ENCODE measurements at places on chromosomes 12 and 14.
A peak's percentile ranks its signal among the peaks of the same experiment; 100 is the strongest.

DNA sequence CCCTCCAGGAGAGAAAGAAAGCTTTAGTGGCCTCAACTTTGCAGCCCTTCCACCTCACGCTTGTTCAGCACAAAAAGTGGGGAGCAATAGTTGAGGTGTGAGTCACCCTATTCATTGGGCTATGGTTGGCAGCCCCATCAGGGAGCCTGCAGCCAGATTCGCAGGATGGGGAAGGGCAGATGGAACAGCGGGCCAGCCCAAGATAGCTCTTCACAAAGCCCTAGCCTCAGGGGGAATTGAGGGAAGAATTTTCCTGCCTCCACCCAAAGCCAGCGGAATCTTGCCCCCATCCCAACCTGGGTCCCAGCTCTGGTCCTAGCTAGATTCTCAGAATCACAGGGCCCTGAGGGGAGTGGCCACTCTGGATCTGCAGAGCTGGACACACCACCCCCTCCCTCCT lies 3.6 kb upstream of the KRT5 start:
- peak; percentile 80 for DNase-seq

DNA sequence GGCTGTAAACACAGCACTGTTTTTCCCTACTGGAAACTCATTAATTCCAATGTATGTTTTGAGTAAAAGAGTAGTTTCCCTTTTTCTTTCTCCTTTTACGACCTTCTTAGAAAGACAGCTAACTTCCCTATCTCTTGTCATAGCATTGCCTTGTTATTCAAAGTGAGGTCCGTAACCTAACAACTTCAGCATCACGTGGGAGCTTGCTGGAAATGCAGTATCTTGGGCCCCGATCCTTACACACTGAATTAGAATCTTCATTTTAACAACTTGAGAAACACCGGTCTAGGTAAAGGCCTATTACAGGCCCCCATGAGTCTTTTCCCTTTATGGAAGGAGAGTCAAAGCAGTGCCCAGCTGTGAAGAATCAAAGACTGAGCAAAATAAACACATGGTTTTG lies 230.7 kb upstream of the PRKD1 start:
- DNase-seq = no peak

DNA sequence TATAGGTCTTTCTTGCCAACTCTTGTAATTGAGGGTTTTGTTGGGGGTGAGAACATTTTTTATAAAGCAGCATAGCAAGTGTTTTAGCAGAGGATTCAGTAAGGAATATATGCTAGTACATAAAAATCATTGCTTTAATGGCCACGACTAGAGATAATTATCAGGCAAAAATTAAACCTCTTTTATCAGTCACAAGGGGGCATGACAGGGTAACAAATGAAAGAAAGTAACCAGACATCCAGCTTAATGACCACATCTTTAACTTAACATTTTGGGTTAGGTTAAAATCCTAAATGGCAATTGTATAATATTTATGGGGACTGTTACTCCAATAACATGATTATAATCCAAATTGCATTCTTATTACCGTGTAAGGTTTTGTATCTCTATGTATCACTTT lies 119.6 kb downstream of the LRRIQ1 start:
- DNase-seq = peak; percentile 40

DNA sequence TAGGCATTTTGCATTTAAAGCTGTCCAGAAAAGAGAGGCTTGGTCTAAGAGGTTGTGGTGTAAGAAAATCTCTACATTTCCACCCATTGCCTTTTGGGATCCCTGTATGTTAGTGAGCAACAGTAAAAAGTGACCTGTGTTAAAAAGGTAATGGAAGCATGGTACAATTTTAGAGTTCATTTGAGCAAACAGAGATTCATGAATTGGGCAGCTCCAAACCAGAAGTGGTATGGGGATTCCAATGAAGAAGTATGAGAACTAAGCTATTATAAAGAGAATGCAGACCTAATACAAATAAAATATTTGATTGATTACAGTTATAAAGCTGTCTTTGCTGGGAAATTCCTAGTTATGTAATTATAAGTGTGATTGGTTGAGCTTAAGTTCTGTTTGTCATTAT lies 907.0 kb downstream of the DIO2 start:
- no peak for DNase-seq

- peak; percentile 95 for DNase-seq
These were observed 17.4 kb upstream of the FLVCR2 start for GRCh38 chr14:75561013-75561432.

GRCh38 chr12:59044791-59045190 lies 124.5 kb upstream of the LRIG3 start:
- no peak for DNase-seq

- no peak for DNase-seq
These were observed 200.2 kb downstream of the ANO6 start for GRCh38 chr12:45416126-45416525.

DNA sequence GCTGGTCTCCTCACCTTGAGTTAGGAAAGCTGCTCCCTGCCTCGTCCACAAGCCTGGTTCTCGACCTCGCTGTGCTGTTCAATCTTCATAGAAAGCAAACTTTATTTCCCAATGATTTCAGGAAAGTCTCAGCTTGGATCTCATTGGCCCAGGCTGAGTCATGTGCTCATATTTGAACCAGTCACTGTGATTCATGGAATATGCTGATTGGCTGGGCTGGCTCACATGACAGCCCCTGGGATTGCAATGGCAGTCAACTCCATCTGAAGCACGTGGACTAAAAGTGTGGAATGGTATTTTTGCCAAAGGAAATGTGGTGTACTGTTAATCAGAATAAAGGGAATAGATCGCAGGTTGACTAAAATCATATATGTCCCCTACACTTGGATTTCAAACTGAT lies 396.6 kb downstream of the AACS start:
- no peak for DNase-seq

- peak; percentile 81 for DNase-seq
These were observed 81.1 kb downstream of the ESR2 start for GRCh38 chr14:64213086-64213485.

DNA sequence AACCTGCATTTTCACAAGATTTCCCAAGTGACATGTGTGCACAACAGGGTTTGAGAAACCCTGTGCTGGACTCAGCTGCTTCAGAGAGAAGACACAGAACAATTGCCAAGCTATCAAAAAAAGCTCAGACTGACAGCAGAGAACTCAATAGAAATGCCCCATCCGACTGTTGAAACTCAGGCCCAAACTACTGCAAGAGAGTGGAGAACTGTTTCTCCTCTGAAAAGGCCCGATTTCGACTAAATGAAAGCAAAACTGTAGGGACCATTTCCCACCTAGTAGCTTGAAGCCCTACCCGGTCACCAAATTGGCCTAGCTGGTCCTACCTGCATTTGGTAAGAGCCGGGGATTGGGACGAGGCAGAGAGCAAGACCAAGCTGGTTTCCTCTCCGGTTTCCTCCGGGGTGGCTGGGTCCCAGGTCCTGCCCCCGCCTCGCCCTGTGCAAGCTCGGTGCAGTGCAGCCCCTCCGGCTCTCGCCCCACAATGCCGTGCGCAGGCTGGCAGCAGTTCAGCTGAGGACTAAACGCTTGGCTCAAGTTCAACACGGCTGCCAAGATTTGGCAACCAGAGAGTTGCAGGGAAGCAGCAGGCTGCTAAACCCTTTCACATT lies 1180.6 kb downstream of the VRK1 start:
- DNase-seq = peak; percentile 68

DNA sequence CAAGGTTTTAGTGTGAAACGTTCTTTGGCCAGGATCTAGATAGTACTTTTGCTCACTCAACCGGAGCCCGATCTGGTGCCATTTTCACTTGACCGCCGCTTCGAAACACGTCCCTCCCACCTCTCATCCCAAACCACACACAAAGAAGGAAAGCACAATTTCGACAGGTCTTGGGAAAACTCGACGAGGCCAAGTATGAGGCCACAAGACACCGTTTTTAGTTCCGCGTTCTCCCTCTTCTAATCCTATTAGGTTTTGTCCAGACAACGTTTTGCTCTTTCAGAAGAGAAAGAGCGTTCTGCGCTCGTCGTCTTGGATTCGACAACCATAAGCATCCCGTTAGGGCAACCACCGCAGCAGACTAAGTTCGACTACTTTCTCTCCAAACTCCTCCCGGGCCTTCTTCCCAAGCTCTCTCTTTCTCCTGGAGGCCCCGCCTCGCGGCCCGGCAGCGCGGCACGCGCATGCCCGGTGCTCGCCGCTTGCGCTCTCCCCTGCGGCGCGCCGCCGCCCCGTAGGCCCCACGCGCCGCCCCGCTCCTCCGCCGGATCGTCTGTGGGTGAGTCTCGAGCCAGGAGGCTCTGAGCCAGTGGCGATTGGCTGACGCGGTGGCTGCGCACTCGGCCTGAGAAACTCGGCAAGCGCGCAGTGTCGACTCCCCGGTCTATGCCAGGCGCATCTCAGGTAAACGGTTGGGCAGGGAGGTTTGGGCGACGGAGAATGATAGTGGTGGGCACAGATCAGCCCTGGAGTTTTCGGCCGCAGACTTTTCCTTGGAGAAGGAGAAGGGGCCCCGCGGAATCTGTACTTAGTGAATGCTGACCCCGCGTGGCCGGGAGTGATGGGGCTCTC lies at the start of gene MIPOL1:
MIPOL1 (plus strand) TSS at position 517 of the 852 bp plus-strand sequence. CDS start 49,952 bp downstream, outside the sequence.
- peak; percentile 94 for DNase-seq

GRCh38 chr12:61629702-61630101 lies 630.5 kb upstream of the USP15 start:
- no peak for DNase-seq

DNA sequence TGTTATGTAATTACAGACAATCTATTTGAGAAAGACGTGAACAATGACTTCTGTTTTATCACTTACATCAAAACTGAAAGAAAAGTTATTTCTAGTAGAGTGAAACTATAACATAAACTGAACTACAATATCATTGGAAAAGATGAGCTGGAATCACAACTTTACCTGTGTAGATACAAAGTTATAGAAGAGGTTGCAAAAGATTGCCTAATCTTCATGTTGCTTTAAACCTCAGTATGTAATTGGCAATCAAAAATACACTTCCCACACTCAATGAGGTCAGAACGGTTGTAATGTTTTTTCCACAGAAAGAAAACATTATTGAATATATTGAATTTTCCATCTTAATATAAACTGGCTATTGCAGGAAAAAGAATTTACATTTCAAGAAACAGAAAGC lies 37.7 kb upstream of the GXYLT1 start:
- DNase-seq = no peak

- no peak for DNase-seq
These were observed 41.3 kb downstream of the CD9 start for GRCh38 chr12:6241495-6241894.

- no peak for DNase-seq
These were observed 55.8 kb downstream of the SRRM4 start for GRCh38 chr12:119036878-119037825.

DNA sequence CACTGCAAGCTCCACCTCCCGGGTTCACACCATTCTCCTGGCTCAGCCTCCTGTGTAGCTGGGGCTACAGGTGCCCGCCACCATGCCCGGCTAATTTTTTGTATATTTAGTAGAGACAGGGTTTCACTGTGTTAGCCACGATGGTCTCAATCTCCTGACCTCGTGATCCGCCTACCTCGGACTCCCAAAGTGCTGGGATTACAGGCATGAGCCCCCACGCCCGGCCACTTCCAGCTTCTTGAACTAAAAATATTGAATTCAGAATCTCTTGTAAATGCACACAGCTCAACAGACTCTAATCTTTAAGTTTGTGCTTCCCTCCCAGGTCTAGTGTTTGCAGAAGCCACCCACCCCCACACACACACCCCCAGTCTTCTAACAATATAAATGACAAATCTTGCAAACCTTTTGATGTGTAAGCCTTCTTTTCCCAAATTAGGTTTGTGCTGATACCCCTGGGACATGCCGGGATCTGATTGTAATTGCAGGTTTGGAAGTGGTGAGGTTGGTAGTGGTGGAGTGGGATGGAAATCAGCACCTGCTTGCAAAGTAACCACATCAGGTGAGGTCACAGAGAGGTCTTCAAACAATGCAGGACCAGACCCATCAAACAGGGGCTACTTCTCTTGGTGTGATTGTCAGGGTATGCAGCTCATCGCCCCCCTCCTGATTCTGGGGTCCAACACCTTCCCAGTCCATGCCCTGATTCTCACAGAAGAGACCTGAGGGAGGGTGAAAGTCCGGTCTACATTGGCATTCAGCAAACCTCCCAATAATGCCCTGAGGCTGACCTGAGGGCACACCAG lies 51.4 kb upstream of the GPR132 start:
- DNase-seq = no peak

- DNase-seq = no peak
These were observed 22.5 kb downstream of the PIK3C2G start for GRCh38 chr12:18283831-18284230.

- DNase-seq = no peak
These were observed 7.5 kb upstream of the MANSC4 start for GRCh38 chr12:27787559-27787958.

DNA sequence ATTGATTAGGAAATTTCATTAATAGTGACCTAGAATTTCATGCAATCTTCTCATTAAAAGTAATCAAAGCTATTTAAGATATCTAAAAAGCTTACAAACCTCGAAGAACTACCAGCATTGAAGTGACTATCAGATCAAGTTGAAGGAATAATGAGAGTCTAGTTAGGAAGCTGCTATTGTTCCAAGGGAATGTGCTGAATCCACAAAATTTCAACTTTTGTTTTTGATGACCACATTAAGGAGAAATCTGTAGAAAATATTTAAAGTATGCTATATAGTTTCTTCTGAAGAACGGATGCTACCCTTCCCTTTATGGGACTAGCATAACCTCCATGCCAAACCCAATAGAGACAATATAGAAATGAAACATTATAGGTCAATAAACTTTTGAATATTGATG lies 2.5 kb upstream of the CTSG start:
- DNase-seq = no peak

- DNase-seq = no peak
These were observed 165.5 kb downstream of the SLC5A8 start for GRCh38 chr12:101044512-101045059.

DNA sequence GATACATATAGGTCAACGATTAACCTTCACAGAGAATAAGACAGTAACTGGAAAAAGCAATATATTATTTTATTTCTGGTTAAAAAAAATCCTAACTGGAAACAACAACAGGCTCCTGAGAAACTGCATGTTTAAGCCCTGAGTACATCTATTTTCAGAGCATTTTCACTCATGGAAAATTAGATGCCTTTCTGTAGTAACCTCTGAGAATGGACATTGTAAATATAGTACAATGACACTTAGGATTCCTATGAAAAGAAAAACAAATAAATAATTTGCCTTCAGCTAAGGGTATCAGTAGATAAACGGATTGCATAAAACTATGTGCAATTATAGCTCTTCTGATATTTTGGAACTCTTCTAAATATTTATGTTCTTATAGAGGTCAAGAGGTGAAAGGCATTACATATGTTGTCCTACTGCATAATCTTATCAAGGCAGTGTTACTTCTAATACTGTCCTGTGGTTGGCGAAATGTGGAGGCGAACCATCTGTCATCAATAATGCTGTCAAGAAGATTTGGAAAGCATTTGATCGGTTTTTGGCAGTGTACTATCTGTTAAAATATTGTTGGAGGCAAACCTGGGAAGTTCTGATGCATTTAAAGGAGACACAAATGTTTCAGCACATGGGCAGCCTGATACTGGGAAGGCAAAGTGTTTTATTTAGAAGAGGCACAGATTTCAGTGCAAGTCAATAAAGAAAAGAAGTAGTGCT lies 381.8 kb downstream of the BTG1 start:
- DNase-seq = no peak

- DNase-seq = no peak
These were observed 186.7 kb downstream of the ANO2 start for GRCh38 chr12:5758347-5758746.

Data from epithelial cell of esophagus (primary cell).